ENCODE measurements at places on chromosomes 3 and 15.
A peak's percentile ranks its signal among the peaks of the same experiment; 100 is the strongest.

DNA sequence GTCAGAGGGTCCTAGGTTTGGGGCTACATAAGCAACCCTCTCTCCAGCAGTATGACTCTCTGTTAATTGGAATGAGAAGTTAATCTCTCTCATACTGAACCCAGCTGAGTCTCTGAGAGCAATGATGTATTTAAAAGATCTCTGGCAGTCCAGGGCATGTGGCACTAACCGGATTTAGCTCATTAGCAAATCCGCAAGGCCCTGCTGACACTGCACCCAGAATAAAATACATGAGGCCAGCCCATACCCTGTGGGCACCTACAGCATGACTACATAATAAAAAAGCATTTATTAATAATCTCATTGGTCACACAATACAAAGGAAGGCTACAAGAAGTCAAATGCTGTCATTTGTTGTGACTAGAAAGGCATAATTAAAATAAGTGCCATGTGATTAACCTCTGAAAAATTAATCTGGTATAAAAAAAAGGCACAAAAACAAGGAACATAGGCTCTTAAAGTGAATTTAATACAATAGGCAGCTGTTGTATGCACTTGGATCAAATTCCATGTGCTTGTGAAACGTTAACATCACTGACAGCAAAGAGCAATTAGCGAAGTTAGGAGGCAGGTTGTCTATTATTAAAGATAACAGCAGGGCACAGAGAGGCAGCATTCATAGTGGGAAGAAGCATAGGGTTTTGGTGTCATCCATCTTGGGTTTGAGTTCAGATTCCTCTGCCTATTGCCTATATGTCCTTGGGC is 381.2 kb downstream of the WDR72 start:
- DNase-seq = peak; percentile 52

DNA sequence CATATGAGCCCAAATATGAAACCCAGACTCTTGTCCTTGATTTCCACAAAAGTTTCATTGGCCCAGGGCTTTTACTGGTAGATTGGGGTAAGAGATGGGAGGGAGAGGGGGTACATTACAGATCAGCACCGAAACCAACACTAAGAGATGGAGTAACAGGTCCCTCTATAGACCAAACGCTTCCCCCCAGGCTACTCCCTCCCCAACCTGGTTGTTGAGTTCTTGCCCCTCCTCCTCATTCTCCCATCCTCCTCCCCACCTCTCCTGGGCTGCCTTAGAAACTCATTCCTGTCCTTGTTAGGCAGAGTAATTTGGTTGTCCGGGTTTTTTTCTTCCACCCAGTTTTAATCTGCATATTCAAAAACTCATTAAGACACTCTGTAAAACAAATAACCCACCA is 74.1 kb downstream of the MESD start:
- DNase-seq = no peak

DNA sequence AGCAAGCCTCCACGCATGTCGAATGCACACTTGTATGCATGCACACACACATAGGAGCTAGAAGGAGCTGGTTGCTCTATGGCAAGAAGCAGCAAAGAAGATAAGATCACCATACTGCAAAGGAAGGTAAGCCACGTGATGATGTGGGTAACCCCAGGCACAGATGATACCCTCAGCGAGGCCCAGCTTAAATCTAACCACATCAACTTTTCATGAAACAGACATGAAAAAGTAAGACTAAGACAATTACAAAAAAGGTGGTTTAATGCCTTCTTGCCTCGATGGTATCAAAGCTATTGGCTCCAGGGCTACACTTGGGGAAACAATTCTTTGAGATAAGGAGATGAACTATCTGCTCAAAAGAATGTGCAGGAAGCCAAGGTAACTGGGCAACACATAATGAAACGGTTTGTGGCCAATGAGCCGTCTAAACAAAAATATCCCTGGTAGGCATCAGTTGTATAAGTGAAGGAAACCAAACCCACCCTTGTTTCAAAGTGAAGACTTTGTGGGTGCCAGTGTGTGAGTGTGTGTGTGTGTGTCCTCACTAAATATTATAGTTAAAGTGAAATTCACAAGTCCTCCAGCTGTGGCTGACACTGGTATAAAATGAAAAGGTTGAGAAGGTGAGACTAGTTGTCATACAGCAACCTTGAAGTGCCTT is 365.7 kb upstream of the ICE2 start:
- DNase-seq = no peak

- DNase-seq = no peak
Measured at GRCh38 chr3:55160241-55160983, 232.6 kb upstream of the LRTM1 start.

DNA sequence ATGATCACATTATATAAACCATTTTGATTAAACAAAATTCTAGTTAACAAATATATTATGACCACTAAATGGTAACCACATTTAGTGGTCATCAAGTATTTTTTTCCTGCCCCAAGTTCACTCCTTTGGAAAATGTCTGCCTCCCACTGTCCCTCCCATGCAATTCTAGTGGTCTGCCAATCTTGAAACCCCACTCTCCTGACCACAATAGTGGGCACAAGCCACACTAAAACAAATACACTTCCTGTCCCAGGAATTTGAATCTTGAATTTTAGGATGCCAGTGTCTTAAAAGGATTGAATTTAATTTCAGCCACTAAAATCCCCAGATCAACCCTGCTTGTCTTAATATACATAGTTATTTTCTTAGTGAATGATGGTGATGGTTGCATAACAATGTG is 14.0 kb upstream of the GPR156 start:
- DNase-seq = no peak

DNA sequence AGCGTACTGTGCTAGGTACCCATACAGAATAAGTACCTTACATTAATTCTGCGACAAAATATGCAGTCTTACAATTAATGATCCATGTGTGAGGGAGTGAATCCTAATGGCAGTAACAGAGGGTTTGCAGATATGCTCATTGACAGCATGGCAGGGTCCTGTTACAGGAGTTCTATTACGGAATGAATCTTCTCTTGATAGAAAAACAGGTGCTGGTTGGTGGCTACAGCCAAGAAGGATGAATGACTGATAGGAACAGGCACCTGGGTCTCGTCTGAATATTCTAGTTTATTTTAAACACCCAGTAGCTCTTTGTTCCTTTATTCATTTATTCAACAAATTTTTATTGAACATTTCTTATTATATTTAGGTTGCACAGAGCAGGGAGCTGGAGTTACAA is 22.8 kb downstream of the PGBD4 start:
- DNase-seq = no peak

DNA sequence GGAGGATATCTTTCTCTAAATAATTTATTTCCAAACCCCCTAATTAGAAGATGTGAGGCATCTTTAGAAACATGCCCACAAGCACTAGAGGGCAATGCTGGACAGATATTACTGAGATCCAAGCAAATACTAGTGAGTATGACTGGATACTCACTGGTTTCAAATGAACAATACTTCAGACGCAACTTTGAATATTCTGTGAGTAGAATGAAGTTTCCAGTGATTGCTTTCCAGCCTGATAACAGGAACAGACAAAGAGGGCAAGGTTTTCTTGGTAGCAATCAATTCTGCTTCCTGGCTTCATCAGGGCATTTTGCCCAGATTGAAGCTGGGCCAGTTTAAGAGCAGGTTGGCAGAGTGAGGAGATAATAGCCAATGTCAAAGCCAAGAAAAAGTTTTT is 442.6 kb upstream of the PDZRN3 start:
- DNase-seq = peak; percentile 34
